Endothelial cell of umbilical vein (primary cell): ENCODE measurements at places on chromosomes 2 and 18.

GRCh38 chr2:232327105-232328031 lies 51.2 kb upstream of the ALPP start:
- no peaks in the 10 kb centered on the region for H3K36me3 ChIP-seq
- H3K27me3 ChIP-seq = no peaks in the 10 kb centered on the region
- H3K4me1 ChIP-seq = no peaks in the 10 kb centered on the region
- H3K27ac ChIP-seq = no peak overlapping the region

- H3K36me3 ChIP-seq = no peaks in the 10 kb centered on the region
- H3K27me3 ChIP-seq = no peaks in the 10 kb centered on the region
- H3K27ac ChIP-seq = peak overlapping the region; percentile 91
- DNase-seq = peak; percentile 92
Observed at GRCh38 chr2:160210599-160211138, 10.6 kb upstream of the ITGB6 start.

DNA sequence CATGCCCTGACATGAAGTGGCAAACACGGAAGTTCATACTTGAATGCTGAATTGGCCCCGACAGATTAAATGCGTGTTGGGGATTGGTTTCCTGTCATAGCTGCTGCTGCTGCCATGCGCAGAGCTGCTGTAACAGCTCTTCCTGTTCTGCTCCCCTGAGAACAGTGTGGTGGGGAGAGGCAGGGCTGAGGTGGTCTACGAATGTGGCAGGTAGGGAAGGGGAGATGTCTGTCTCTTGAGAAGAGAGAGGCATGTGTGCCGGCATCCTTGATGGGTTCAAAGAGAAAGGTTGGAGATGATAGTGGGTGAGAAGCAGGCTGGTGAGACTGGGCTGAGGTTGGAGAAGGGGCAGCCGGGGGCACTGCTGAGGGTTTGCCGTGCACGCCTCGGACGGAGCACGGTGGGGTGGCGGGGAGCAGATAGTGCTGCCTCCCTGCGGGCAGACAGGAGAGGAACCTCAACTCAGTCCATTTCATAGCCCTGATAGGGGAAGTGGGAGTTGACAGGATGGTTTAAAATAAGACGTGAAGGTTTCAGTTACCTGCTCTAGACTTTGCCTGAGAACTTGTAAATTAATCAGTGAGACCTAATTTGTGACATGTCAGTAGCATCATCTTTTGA lies 46.1 kb downstream of the TMEM185B start:
- H3K27me3 ChIP-seq = no peaks in the 10 kb centered on the region
- no peaks in the 10 kb centered on the region for H3K4me1 ChIP-seq
- no peaks in the 10 kb centered on the region for H3K36me3 ChIP-seq
- DNase-seq = peak; percentile 20
- H3K27ac ChIP-seq = no peak overlapping the region

DNA sequence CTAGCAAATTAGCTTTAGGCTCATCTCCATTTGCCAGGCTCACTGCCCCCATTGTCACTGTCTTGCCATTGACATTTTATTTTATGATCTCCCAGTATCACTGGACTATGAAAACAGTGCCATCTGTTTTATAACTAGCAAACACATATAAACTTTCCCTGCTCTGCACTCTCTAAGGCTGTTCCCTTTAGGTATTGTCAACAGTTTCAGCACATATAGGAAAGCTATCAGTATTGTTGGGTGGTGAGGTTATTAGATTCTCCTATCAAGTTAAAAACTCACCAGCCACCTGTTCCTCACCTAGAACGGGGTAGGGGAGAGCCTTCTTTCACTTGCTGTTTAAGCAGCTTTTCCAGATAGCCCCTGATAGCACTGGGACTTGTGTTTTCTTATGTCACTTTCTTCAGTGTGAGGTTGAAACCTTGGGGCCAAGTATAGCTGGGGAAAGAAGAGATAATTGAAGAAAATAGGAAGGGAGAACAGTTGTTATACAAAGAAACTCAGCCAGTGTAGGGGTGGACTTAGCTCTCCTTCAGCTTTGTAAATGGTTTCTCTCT lies 32.5 kb downstream of the CFLAR start:
- peaks cover 12% of the 10 kb centered on the region for H3K36me3 ChIP-seq
- H3K27ac ChIP-seq = peak overlapping the region; percentile 77
- H3K4me3 ChIP-seq = no peak overlapping the region
- H3K27me3 ChIP-seq = no peaks in the 10 kb centered on the region

GRCh38 chr2:157441072-157441454 lies 2.8 kb downstream of the CYTIP start:
- H3K27me3 ChIP-seq = no peaks in the 10 kb centered on the region
- no peaks in the 10 kb centered on the region for H3K36me3 ChIP-seq
- H3K4me3 ChIP-seq = no peak overlapping the region
- H3K4me1 ChIP-seq = no peaks in the 10 kb centered on the region
- no peak overlapping the region for H3K27ac ChIP-seq

GRCh38 chr2:177939211-177939610 lies 133.4 kb downstream of the PDE11A start:
- H3K36me3 ChIP-seq = no peaks in the 10 kb centered on the region
- H3K27ac ChIP-seq = no peak overlapping the region
- no peak for DNase-seq
- H3K4me1 ChIP-seq = no peaks in the 10 kb centered on the region

GRCh38 chr2:9895669-9896590 lies 52.7 kb downstream of the TAF1B start:
- H3K27ac ChIP-seq = no peak overlapping the region
- H3K27me3 ChIP-seq = no peaks in the 10 kb centered on the region
- no peak overlapping the region for H3K4me3 ChIP-seq
- DNase-seq = peak; percentile 20

GRCh38 chr2:159605441-159606178 lies 10.7 kb downstream of the BAZ2B start:
- no peaks in the 10 kb centered on the region for H3K36me3 ChIP-seq
- no peak overlapping the region for H3K27ac ChIP-seq
- H3K4me1 ChIP-seq = peaks cover 19% of the 10 kb centered on the region
- H3K27me3 ChIP-seq = no peaks in the 10 kb centered on the region

DNA sequence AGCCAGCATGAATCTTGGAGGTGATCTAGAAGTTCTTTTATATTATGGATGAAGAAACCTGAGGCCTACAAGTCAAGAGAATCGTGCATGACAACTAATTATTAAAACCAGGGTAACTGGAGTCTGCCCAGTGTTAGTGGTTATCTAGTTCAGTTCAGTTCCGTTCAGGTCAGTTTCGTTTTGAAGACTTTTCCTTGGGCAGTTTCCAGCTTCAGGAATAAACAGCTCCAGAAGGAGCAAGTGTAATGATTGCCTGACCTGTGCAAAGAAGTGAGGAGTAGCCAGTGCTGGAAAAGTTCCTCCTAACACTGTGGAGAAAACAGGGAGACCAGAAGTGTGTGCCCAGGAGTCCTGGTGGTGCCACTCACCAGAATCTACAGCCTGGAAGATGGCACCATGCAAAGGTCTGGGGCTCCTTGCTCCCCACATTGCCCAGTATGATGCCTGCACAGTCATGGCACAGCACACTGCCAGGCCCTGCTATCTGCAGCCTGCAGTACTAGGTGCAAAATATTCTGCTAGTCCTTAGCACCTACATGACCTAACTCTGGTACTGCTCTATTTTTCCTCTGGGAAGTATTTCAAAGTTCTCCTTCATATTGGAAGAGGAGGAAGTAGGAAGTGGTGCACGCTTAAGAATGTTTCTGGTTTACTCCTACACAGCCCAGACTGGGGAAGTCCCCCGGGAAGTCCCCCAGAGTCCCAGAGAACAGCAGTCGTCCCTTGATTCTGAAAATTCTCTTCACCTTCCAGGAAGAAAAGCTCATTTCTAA lies 65.8 kb downstream of the SUMO1 start:
- peaks cover 3% of the 10 kb centered on the region for H3K4me1 ChIP-seq
- no peak for DNase-seq
- no peaks in the 10 kb centered on the region for H3K27me3 ChIP-seq
- no peak overlapping the region for H3K4me3 ChIP-seq
- no peak overlapping the region for H3K27ac ChIP-seq
- no peaks in the 10 kb centered on the region for H3K36me3 ChIP-seq

DNA sequence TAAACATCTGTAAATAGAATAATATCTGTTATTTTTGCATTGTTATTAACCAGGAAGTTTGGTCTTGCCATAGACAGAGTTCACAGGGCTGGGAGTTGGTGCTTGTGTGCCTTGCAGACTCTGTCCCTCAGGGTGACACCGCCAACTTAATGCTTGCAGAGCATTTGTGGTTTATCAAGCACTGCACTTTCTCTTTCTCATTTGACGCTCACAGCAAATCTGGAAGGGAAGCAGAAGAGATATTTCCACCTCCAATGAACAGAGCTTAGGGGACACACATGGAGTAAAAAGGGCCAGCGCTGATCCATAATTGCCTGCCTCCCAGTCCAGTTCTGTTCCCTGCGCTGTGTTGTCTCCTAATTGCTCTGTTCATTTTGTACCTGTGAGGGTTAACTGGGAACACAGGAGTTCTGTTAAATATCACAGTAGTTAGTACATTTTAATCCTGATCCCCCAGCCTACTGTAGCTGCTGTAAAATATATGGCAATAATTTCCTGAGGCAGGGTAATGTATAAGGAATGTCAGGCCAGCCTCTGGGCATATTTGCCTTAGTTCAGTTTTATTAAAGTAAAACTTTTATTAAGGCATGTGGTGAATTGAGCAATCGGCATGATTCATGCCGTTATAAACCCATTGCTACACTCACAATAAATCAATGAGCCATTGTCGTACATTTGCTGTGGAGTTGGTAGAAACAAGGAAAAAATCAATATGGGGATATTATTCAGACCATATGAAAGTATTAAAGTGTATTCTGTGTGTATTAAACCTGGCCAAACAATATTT lies 182.5 kb upstream of the OSR1 start:
- no peak overlapping the region for H3K27ac ChIP-seq
- H3K27me3 ChIP-seq = no peaks in the 10 kb centered on the region
- DNase-seq = no peak
- no peak overlapping the region for H3K4me3 ChIP-seq

DNA sequence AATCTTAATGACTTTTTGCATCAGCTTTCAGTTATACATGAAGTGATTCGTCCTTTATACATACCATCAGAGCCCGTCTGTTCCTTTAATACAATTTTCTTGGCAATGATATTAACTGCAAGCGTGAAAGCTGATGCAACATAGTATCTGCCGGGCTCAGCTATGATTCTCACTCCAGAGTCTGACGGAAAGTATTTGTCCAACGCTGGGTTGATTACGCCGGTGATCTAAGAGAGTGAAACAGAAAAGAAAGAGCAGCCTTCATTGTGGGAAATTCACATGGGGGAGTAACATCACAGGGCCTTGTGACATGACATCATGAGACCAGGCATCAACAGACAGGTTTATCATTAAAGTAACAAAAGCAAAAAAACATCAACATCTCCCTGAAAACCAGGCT lies 6.2 kb downstream of the ODC1 start:
- H3K27me3 ChIP-seq = no peaks in the 10 kb centered on the region
- no peak overlapping the region for H3K4me3 ChIP-seq
- DNase-seq = no peak
- H3K36me3 ChIP-seq = peaks cover 28% of the 10 kb centered on the region
- H3K27ac ChIP-seq = no peak overlapping the region

- H3K4me1 ChIP-seq = peaks cover 23% of the 10 kb centered on the region
- H3K27ac ChIP-seq = no peak within 1 kb of the TSS
- H3K36me3 ChIP-seq = no peaks in the 10 kb centered on the region
- H3K27me3 ChIP-seq = peaks cover 48% of the 10 kb centered on the region
- peak; percentile 52 for DNase-seq
- H3K4me3 ChIP-seq = peak within 1 kb of the TSS; percentile 45
Observed at GRCh38 chr2:136117909-136118818, at the start of gene CXCR4. TSS of gene CXCR4 (minus strand) at chr2:136118149. CDS start at chr2:136118060, 89 bp downstream.

DNA sequence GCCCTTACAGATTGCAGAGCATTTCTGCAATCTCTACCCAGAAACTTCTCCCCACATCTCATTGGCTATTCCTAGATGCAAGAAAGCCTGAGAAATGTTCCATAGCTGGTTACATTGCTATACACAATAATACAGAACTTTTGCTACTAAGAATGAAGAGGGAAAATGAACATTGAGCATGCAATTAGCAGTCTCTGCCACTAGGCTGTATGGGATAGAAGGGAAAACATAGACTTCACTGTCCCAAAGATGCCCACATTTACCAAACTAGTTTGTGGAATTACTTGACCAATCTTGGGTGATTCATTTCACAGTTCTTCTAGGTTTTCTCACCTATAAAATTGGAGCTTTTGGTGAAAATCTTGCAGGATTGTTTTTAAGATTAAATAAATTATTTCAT lies 265.7 kb upstream of the NT5C1B start:
- H3K4me1 ChIP-seq = no peaks in the 10 kb centered on the region
- H3K4me3 ChIP-seq = no peak overlapping the region
- H3K36me3 ChIP-seq = no peaks in the 10 kb centered on the region

- H3K27ac ChIP-seq = no peak overlapping the region
- no peaks in the 10 kb centered on the region for H3K36me3 ChIP-seq
- DNase-seq = no peak
Observed at GRCh38 chr2:206245265-206245672, 29.2 kb upstream of the ZDBF2 start.

DNA sequence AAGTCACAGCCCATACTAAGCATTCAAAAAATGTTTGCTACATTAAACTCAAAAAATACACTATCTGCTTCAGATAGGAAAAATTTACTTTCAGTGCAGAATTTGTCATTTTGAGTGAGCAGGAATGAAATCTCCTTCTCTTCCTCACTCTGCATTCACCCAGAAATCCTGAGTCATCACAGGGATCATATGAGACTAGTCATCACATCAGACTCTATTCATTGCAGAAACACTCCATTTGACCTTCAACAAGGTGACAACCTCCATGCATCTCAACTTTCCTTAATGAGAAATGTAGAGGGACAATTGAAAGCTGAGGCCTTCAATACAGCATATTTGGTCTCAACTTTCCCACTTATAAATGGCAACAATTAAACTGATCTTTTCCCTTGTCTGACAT lies 130.4 kb upstream of the CYP26B1 start:
- no peak overlapping the region for H3K27ac ChIP-seq
- H3K27me3 ChIP-seq = no peaks in the 10 kb centered on the region
- no peaks in the 10 kb centered on the region for H3K36me3 ChIP-seq
- no peak overlapping the region for H3K4me3 ChIP-seq
- DNase-seq = peak; percentile 35

GRCh38 chr18:9824952-9825371 lies 60.8 kb upstream of the TXNDC2 start:
- DNase-seq = no peak
- no peaks in the 10 kb centered on the region for H3K27me3 ChIP-seq
- no peak overlapping the region for H3K4me3 ChIP-seq
- H3K27ac ChIP-seq = peak overlapping the region; percentile 19
- peaks cover 34% of the 10 kb centered on the region for H3K4me1 ChIP-seq

- DNase-seq = no peak
- no peaks in the 10 kb centered on the region for H3K36me3 ChIP-seq
- H3K27ac ChIP-seq = no peak overlapping the region
- H3K4me3 ChIP-seq = no peak overlapping the region
- H3K4me1 ChIP-seq = no peaks in the 10 kb centered on the region
- no peaks in the 10 kb centered on the region for H3K27me3 ChIP-seq
Observed at GRCh38 chr2:118642501-118642900, 204.9 kb downstream of the EN1 start.

- H3K36me3 ChIP-seq = no peaks in the 10 kb centered on the region
- H3K4me1 ChIP-seq = peaks cover 30% of the 10 kb centered on the region
- DNase-seq = no peak
- no peaks in the 10 kb centered on the region for H3K27me3 ChIP-seq
- H3K4me3 ChIP-seq = no peak overlapping the region
- no peak overlapping the region for H3K27ac ChIP-seq
Observed at GRCh38 chr18:26457611-26458353, 90.6 kb downstream of the KCTD1 start.
